ENCODE measurements at places on chromosomes 5 and 9.

- DNase-seq = no peak
These were observed 89.1 kb upstream of the NFIB start for GRCh38 chr9:14403081-14403480.

DNA sequence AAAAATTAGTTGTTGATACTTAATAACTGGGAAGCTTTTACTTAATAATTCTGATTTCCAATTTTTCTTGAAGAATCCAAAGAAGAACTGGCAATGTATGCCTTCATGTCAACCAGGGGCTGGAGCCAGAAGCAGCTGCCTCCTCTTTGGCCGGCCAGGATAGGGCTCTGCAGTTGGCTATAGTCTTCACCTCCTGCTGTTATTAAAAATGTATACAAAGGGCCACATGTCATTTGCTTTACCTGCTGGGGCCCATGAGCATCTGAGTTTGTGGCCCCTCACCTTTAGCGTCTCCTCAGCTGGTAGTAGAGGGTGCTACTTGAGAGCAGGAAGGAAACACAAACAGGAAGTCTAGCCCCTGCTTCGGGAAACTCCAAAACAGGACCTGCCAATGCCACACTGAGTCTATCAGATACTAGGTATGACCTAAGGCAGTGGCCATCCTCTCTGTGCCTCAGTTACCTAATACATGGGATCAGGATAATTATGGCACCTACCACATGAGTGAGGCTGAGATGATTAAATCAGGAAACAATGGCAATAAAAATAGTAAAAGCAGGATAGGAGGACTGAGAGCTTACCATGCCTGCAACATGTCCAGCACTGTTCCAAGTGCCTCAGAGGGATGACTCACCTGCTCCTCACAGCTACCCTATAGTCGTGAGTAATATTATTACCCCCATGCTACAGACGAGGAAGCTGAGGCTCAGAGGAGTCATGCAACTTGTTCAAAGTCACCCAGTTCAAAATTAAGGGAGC lies 21.3 kb downstream of the CCDC69 start:
- peak; percentile 76 for DNase-seq

- DNase-seq = no peak
These were observed 56.7 kb upstream of the FST start for GRCh38 chr5:53423724-53424123.

DNA sequence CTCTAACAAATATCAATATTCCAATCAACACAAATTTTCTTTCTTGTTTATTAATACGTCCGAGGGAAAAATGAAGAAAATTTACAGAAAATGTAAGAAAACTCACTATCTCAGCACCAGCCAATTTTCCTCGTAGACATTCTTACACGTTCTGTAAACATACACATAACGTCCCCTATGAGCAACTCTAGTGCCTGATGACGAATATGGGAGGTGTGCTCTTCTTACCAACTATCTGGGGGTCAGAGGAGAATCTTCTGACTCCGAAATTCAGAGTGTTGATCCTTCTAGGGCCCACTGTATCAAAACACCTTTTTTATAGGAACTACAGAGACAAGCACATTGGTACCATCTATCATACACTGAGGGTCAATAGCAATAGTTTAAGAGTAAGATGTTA lies 198.7 kb downstream of the GAPVD1 start:
- no peak for DNase-seq

GRCh38 chr5:113317636-113318035 lies 117.2 kb downstream of the TSSK1B start:
- no peak for DNase-seq

DNA sequence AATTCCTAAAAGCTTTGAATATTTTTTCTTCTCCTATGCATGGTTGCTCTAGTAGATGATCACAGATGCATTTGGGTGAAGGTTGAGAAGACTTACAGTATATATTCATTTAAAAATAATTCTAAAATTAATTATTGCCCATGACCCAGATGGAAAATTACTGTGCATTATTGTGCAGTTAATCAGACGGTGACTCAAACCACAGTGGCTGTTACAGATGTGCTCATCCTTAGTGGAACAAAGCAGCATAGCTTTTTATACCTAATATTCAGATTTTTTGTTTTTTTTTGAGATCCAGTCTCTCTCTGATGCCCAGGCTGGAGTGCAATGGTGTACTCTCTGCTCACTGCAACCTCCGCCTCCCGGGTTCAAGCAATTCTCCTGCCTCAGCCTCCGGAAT lies 10.7 kb downstream of the OR2V1 start:
- no peak for DNase-seq

- DNase-seq = no peak
These were observed 107.3 kb downstream of the SNCAIP start for GRCh38 chr5:122419142-122419894.

DNA sequence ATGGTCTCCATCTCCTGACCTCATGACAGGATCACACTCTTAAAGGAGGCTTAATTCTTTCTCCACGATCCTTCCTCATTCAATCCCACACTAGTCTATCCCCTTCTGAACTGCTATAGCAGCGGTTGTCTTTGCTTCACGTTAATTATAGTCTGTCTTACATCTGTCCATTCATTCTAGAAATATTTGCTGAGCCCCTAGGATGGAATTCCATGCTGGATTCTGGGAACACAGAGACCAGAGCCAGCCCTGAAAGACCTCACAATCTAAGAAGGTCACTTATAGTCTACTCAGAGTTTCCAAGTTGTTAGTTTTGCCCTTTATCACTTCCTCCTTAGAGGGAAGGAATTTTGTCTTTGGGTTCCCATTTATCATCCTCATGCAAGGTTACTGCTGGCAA lies 193.5 kb downstream of the GAS1 start:
- DNase-seq = no peak

DNA sequence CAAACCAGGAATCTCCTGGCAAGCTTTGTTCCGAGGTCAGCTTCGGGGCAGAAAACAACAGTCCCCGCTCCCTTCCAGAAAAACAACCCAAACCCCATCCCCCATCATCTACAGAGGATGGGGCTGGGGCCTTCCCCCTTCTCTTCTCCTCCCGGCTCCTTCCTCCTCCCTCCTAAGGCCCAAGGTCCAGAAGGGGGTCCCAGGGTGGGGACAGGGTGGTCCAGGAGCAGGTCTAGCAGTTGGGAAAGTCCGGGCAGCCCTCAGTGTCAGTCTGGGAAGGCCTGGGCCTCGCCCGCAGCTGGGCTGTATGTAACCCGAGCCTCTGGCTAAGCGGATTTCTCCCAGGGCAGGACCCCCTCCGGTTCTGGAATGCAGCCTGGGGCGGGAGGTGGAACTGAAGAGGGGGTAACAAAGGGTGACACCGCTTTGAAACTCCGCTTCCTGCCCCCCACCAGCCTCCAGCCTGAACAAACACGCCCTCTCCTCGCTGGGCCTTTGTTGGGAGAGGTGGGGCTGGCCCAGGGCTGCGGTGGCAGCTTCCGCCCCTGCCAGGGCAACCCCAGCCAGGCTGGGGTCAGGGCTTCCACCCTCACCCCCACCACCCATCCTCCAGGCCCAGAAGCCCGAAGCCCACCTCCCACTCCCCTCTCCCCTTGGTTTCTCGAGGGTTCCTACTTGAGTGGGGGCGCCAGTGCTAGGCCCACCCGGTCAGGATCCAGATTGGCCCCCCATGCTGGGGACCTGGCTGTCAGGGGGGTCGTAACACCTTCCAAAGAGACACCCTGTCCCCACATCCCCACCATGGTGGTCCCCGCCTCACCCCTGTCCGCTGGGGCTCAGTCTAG lies 63.5 kb downstream of the C9orf50 start:
- no peak for DNase-seq

GRCh38 chr5:163460562-163461171 lies at the start of gene HMMR:
Gene HMMR, plus strand, starts transcription at chr5:163460632. Its CDS starts 61 bp downstream, at chr5:163460693.
- no peak for DNase-seq

- DNase-seq = no peak
These were observed 163.5 kb downstream of the ARSB start for GRCh38 chr5:78821536-78822021.

- peak; percentile 92 for DNase-seq
These were observed 168.5 kb downstream of the AUH start for GRCh38 chr9:91193087-91193657.

DNA sequence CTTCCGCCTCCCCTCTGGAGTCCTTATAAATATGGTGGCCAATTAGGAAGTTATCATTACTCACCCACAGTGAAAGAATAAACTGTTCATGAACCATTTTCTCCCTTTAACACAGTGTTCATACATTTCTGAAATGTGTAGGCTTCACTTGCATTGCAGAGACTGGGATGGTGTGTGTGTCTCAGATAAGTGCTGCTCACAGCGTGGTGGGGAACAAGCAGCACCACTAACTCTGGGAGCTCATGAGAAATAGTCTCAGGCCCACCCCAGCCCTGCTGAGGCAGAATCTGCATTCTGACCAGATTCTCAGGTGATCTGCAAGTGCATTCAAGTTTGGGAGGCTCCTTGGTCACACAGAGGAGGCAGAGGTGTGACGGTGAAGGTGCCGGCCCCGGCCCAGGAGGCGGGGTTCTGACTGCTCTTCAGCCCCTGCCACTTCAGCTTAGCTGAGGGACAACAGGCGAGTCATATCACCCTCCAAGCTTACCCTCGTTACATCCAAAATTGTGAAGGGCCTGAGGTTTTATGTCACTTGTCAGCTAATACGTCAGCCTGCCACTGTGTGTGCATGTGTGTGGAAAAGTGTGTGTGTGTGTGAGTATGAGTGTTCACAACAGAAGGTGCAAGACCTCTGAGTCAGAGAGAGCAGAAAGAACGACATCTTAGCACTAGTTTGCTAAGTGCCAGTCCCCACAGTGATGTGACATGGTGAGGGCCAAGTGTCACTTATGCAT lies 34.7 kb downstream of the DAP start:
- peak; percentile 21 for DNase-seq

DNA sequence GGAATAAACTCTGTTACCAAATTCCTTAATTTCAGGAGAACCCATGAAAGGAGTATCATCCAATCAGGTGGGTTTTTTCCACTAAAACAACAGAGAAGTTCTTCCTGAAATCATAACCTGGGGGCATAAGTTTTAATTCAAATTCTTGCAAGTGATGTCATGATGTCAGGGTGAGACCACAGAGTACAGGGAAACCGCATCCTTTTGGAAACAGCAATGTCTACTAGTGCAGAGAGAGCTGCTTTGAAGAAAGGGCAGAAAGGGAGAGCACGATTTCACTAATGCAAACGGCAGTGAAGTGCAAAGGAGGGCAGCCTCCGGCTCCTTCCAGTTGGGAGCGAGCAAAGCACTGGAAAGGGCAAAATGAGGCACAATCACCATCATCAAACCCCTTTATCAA lies 20.6 kb upstream of the CMBL start:
- no peak for DNase-seq

DNA sequence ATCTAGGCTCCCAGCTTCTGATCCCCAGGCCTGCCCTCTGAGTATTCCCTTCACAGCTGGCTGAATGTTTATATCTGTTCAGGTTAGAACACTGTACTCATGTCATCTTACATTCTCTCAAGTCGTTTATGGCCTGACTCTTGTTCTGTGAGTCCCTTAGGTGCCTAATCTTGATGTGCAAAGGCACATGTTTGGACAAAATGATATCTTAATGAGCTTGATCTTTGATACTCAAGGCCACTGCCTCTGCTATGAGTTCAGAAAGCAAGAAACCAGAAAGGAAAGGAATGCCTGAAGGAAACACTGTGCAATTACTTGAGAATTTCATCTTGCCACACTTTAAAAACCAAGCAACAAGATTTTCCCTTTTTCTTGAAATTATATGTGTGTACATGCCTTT lies 391.8 kb upstream of the ZNF608 start:
- DNase-seq = no peak
